ENCODE measurements at places on chromosomes 2 and 18. TPM values are rescaled to one million over a fixed set of nuclear protein-coding genes. Genes with fewer than 3 reads are reported as not detected.
A peak's percentile ranks its signal among the peaks of the same experiment; 100 is the strongest.

The CTAGE1 gene
- not detected for total RNA-seq

The SLC14A1 gene
- 29.7 TPM for total RNA-seq

The RBMS1 gene
- 60.8 TPM for total RNA-seq

The CPO gene
- total RNA-seq = 0.27 TPM

The TIMM21 gene
- total RNA-seq = 163 TPM

The PPP1R1C gene
- 25.2 TPM for total RNA-seq

The VIT gene
- 13.3 TPM for total RNA-seq

The CCDC148 gene
- total RNA-seq = 0.40 TPM

The ECEL1 gene
- 0.37 TPM for total RNA-seq

The SPATA3 gene
- total RNA-seq = not detected

GRCh38 chr2:47225061-47225783 lies 70.1 kb upstream of the STPG4 start:
- DNase-seq = peak; percentile 84

DNA sequence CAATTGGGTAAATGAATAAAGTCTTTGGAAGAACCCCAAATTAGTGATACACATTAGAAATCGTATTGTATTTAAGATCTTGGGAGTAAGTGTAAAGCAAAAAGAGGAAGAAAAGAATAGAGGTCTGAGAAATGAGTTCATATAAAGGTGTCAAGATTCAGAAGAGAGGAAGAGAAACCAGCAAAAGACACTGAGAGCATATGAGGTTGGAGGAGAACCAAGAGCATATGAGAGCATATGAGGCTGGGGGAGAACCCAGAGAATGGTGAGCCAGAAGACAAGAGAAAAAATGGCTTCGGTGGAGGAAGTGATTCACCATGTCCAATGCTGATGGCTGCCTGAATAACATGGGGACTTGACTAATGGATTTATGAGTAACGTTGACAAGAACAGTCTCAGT lies 620.1 kb upstream of the GCFC2 start:
- DNase-seq = no peak

- DNase-seq = no peak
These were observed 55.2 kb downstream of the TNP1 start for GRCh38 chr2:216804357-216805350.

DNA sequence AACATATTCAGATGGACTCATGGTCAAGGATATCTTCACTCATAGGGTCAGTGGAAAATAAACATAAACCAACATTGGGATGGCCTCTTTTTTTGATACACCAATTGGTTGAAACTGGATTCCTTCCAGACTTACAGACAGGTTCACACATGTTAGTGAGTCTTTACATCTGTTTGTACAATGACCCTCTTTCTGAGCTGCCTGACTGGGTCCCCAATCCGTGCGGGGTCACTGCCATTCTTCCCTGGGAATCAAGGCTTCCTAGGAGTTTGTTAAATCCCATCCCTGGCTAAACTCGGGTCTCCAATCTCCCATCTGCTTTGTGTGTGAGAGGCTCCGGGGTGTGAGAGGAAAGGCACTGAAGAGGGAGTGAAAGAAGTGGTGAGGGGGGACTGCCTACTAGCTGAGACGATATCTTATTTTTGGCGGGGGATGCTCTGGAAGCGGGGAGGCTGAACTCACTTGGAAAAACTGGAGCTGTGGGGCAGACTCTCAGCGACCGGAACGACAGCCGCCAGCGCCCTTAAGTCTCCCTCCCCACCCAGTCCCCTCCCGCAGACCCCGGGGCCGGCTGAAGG lies 487 bp downstream of the STARD6 start:
- no peak for DNase-seq

- DNase-seq = no peak
These were observed 3.6 kb downstream of the MAB21L4 start for GRCh38 chr2:240892356-240892755.

DNA sequence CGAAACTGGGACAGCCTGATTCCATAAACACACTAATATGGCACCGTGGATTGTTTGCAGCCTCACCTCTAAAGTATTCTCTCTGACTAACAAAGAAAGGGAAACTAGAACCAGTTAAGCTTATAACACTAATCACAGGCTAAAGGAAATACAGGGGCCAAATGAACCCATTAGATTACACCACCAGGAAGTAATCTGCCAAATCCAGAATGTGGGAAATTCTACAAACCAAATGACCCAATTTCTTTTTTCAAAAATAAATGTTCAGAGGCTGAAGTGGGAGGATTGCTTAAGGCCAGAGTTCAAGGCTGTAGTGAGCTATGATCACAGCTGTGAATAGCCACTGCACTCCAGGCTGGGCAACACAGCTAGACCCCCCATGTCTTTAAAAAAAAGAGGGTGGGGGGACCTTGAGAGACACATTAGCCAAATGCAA lies 1.5 kb upstream of the MPPE1 start:
- no peak for DNase-seq

DNA sequence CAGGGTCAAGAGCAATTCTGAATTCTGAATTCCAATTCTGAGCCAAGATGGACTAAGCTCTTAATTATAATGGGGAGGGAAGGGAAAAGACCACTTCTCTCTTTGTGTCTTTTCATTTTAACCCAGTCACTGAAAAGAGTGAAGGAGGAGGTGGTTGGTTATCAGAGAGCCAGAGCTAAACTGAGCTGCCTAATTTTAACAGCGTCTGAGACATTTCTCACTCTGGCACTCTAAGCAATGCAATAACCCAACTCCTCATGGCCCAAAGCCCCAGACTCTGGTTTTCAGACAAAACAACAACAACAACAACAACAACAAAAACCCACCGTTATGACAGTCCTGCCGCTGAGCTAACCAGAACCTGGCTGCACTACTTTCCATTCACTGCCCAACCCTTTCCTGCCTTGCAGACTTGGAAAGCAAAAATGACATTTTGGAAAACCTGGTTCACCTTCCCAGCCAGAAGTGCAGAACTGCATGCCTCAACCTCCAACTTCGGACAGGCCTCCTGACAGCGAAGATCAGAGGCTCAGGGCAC lies 1.0 kb downstream of the CHST10 start:
- DNase-seq = no peak

- no peak for DNase-seq
These were observed 82.6 kb upstream of the SP3 start for GRCh38 chr2:174047746-174048145.

- DNase-seq = no peak
These were observed 55.1 kb upstream of the IL1RL1 start for GRCh38 chr2:102256276-102256675.

DNA sequence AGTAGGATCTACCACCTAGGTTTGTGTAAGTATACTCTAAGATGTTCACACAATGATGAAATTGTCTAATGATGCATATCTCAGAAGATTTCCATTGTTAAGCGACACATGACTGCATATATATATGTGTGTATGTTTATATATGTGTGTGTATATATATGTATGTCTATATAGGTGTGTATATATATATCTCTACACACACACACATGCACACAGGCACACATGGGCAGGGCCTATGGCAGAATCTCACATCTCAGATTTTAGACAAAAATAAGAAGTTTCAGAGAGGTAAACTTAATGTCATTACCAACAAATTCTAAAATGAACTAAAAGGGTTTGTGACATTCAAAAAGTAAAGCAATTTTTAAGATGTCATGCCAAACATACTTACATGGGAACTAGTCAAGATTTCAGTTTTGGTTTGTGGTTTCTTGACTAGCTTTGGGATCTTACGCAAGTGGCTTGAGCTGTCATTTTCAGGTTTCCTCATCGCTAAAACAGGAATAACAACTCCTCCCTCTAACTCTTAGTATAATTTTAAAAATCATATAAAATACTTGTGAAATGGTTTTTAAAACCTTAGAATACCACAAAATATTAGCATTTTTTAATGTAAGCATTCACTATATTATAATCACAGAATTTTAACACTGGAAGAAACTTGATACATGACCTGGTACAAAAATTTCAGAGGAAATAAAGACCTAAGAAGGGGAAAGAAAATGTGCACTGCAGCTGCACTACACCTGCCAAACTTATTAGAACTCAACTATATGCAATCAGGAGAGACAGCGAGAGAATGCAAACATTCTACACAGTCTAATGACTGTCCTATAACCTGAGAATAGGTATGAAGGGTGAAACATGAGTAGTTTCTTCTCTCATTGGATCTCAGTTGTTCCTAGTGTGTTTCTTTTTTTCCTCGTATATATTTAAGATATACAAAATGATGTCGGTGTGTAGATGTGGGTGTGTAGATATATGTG lies 75.7 kb downstream of the TTC21B start:
- DNase-seq = no peak

- DNase-seq = no peak
These were observed 29.4 kb upstream of the MBP start for GRCh38 chr18:77161961-77162360.

DNA sequence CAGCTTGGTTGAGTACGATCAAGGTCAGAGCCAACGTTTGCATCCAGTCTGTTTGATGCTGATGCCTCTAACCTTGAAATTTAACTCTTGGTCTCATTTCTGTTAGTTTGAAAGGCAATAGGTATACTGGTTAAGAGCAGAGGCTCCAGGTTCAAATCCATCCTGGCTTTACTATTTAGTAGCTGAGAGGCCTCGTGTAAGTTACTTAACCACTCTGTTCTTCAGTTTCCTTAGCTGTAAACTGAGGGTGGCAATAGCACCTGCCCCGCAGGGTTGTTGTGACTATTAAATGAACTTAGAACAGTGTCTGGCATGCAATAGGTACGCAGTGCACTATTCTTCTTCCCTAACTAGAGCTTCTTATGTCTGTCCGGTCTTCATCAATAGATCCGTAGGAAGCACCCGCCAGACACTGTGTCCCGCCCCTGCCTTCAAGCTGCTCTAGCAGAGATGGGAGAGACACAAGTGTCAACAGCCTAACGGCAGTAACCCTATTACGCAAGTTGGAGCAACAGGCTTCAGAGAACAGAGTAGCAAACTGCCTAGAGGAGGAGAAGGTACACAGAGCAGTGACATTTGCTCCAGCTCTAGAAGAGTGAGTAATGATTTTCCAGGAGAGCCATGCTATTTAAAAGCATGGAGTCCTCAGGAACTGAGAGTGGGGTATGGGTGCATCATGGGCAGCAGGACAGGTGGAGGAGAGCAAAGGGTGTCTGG lies 62.7 kb upstream of the ST3GAL5 start:
- no peak for DNase-seq

DNA sequence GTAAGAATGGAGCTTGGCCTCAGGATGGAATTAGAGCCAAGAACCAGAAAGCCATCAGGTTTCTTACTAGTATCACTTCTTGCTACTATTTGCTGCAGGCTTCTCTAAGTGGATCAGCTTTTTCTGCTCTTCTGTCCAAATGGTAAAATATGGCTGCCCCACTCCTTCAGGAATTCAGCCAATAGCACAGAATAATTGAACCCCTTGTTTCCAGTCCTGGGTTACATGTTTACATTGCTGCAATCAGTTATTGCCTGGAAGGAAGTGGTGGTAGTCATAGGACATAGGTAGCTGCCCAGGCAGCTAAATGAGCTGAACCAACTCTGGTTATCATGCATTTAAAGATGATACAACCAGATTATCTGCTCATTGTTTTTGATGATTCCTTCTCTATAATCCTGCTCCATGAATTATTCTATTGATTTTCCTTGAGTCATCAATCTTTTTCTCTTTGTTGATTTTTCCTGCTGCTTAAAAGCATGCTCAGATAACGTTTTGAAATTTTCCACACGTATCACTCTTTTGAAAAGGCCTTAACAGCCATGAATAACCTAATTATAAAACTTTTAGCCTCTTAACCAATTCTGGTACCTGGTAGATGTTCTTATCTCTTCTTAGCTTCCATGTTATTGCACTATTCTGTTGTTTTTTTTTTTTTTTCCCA lies 12.6 kb downstream of the AGPS start:
- DNase-seq = no peak

- DNase-seq = no peak
These were observed 85.9 kb upstream of the CCBE1 start for GRCh38 chr18:59783138-59783537.

GRCh38 chr2:189444322-189444721 lies 3.0 kb downstream of the WDR75 start:
- DNase-seq = no peak

DNA sequence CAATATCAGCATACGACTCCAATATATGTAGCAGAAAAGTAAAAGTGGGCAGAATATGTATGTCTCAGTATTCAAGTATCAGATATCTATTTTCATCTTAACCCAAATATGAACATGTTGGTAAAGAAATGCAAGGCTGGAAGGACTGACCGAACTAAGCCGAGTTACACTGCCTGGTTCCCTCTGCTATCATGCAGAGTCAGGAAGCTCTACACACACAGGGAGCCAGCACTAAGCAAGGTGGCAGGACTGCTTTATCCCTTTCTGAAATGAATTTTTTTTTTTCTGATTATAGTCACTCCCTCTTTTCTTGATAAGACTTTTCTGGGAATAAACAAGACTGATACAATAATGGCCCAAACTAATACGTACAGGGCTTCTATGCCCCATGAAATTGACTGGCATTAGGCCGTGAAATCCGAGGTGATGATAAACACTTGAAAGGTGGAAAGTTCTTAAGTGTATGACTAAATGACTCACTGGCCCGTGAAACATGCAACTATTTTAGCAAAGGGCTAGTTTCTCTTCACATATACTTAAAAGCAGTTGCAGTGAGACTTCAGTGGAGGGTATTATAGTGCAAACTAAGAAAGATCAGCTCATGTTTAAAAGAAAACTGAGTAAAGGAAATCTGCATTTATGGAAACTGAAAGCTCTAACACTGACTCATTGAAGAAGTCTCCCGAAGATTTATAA lies 14.9 kb downstream of the DPP4 start:
- no peak for DNase-seq

DNA sequence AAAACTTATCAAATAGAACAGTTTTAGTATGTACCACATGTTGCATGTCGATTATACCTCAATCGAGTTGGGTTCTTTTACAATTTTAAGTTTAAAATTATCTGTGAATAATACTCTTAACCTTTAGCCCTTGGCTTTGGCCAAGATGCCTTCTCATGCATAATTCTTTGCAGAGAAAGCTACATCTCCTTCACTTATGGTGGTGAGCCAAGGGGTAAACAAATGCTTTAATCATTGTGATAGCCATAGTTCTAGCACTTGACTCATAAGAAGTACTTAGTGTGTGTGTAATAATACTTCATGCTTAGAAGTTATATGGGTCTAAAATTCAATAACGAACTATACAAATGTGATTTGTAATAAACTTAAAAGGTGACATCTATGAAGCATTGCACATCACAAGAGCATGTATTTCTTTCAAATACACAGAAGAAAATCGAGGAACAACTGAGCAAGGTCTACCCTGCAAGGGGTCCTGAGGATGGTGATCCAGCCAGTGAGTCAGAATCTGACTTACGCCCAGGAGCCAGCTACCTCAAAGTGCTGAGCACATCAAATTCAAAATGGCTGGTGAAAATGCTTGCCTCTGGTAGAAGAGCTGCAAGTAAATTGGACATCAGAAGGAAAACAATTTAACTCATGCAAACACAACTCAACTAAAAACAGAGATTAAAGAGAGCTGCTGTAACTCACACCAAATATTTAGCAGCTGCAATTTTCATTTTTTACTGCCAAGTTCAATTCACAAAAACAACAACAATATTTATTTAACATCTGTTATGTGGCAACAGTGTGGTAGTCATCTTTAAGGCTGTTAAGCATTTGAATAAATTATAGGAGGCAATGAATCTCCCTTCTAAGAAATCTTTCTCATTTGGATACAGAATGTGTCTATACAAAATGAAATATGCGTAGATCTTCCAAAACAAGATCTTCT lies 23.8 kb upstream of the TTC39C start:
- no peak for DNase-seq

GRCh38 chr2:149094217-149095015 lies 55.9 kb downstream of the LYPD6B start:
- no peak for DNase-seq

Data from left ventricle myocardium superior (tissue), 1 donor.